NCI-H187 (cell line): ENCODE measurements at places on chromosomes 16 and 17.

GRCh38 chr17:2980904-2981246 lies 82.5 kb downstream of the OR1D5 start:
- DNase-seq: no peak

DNA sequence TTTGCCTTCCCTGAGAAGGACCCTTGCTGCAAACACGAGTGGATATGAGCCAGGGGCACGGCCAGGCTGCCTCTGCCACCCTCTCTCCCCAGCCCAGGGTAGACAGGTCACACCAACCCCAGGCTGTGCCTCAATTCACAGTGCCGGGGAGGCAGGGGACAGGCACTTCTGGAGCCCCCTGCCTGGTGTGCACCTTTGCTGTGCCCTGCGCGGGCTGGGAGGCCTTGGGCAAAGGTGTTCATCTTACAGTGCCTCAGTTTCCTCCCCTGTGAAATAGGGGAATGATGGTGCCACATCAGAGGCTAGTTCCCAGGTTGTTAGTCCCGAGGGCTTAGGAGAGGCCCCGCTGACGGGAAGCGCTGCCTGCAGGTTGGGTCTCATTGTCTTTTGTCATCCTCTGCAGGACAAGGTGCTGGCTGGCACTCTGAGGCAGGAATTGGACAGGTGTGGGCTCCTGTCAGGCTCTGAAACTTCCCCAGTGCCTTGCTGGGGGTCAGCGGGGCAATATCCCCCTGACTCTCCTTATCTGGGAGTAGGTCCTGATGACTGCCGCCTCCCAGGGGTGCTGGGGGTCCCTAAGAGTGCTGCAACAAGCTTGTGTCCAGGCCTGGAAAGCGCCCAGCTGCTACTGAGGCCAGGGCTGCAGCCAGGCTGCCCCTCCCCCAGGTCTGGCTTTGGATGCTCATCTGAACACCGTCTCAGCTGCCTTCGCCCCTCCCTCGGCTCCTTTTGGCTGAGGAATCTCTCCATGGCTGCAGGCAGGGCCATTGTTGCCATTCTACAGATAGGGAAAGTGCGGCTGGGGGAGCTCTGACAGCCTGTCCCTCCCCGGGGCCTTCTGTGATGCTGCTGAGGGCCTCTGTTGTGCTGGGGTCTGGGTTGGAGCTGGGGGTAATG lies 3.1 kb downstream of the PRSS21 start:
- no peak for DNase-seq

DNA sequence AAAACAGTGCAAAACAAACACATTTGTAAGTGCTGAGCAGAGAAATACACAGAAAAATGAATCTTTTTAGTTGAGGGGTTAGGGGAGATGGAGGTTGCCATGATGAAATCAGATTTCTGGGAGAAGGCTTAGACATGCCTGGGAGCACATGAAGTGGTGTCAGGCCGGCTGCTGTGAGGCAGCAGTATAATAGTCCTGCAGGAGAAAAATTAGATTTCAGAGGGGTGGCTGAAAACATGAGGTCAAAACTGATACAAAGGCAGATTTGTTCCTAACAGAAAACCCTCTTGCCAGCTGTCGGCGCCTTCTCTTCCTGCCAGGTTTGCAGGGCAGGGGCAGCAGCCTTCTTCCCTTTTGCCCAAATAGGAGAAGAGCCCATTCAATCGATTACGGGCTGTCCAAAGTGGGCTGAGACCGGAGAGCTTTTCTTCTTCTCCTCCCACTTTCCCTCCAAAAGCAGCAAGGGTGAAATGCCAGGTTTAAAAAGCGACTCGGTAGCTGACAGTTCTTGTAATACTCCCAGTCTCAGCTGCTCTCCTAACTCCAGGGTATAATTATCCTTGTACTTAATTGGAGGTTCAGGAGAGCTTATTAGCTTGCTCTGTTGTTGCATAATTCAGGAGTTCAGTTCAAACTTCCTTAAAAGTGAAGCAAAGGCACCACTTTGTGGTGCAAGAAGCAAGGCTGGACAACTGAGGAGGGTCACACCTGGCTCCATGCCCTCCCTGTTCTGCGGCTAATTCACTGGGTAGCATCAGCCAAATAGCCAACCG lies 80.0 kb downstream of the PCTP start:
- no peak for DNase-seq

GRCh38 chr16:59733321-59733720 lies 999.2 kb upstream of the GOT2 start:
- no peak for DNase-seq

DNA sequence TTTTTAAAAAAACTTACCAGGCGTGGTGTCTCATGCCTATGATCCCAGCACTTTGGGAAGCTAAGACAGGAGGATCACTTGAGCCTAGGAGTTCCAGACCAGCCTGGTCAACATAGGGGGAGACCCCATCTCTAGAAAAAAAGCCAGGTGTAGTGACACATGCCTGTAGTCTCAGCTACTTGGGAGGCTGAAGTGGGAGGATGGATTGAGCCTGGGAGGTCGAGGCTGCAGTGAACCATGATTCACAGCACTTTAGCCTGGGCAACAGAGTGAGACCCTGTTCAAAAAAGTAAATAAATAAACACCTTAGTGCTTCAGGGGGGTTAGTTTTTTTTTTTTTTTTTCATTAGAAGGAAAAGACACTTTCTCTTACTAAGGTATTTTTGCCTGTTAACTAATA lies 58.9 kb upstream of the LRRC37A3 start:
- DNase-seq: no peak

GRCh38 chr16:3776316-3776715 lies 59.0 kb upstream of the TRAP1 start:
- DNase-seq: no peak

- DNase-seq: no peak
These were observed at the start of gene CIBAR2 for GRCh38 chr16:85112364-85112763. Gene CIBAR2 (minus strand): TSS chr16:85112472. CDS start chr16:85112352, 120 bp downstream.

DNA sequence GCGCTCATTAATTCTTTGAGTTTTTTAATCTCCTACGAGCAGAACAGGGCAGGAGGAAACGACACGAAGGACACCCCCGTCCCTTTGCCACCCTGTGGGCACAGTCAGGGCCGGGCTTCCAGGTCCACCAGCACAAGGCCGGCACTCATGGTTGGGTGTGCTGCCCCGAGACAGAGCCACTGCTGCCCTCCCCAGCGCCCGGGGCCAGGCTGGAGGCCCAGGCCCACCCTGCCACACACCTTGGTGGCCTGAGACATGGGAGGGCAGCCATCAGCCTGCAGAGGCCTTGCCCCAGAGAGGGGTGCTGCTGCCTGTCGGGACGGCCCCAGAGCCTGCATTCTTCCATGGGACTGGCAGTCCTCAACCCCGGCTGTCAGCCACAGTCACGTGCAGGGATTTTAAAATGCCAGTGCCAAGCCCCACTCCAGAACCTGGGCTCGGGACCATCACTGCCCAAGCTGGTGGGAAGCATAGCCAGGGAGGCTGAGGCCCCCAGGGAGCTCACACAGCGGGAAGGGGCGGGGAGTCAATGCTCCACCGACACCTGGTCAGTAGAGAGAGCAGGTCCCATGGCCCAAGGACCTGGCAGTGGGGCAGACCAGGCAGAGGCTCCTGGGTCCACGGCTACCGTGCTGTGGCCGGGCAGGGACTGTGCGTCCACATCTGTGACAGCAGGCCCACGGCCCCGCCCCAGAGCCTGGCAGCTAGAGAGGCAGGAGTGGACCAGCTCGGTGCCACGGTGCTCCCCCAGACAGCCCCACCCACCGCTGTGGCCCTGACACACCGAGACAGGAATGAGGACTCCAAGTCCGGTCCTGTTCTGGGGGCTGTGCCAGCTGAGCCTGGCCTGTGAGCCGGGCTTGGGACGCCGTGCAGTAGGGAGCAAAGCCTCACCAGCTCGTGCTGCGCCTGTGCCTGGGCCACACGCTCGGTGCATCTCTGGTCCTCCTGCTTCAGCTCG lies 27.5 kb downstream of the CEP131 start:
- DNase-seq: no peak

- DNase-seq: no peak
These were observed 12.7 kb downstream of the CALB2 start for GRCh38 chr16:71371237-71371636.

GRCh38 chr16:89359264-89360147 lies 130.9 kb downstream of the ANKRD11 start:
- no peak for DNase-seq

DNA sequence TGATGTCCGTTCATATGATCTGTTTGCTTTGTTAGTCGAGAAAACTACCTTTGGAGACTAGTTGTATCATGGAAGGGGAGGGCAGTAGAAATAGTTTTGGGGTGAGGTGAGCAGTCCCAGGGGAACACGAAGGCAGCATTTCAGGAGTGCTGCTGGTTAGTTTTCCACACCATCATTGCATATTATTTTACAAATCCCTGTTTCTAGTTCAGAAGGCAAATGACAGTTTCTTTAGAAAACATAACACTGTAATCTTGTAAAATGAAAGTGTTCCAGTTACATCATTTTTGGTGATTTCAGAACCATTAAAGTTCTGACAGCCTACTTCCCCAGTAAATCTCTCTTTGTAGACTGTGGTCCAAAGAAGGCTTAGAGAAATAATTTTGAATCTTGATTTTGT lies 25.4 kb downstream of the BANP start:
- no peak for DNase-seq
